Renal cortex interstitium (tissue), 15 donors: ENCODE measurements at places on chromosomes 2 and 18. TPM values are rescaled to one million over a fixed set of nuclear protein-coding genes. Genes with fewer than 3 reads are reported as not detected.
A peak's percentile ranks its signal among the peaks of the same experiment; 100 is the strongest.

DNA sequence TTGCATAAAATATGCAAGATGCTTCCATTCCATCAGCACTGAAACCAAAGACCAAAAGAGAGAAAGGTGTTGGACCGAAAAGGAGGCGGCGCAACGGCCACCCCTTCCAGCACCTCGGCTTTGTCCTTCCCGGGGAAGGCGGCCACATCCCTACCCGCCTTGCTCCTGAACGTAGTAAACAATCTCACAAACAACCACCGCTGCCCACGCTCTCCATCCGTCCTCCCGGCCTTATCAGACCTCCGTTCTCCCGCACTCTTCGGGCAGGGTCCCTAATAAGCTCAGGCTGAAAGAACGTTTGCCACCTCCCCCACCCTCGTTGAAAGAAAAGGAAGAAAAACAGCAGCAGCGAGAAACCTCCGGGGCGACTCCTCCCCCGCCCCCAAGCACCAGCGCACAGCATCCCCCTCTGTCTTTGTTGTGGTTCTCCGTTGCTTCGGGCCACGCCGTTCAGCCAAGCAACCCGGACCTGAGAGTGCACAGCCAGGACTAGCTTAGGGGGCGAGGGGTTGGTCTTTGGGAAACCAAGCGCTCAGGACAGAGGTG is 4.4 kb downstream of the EVX2 start:
- DNase-seq = no peak

GRCh38 chr2:104872866-104873688 is 19.2 kb downstream of the POU3F3 start:
- DNase-seq = peak; percentile 67

DNA sequence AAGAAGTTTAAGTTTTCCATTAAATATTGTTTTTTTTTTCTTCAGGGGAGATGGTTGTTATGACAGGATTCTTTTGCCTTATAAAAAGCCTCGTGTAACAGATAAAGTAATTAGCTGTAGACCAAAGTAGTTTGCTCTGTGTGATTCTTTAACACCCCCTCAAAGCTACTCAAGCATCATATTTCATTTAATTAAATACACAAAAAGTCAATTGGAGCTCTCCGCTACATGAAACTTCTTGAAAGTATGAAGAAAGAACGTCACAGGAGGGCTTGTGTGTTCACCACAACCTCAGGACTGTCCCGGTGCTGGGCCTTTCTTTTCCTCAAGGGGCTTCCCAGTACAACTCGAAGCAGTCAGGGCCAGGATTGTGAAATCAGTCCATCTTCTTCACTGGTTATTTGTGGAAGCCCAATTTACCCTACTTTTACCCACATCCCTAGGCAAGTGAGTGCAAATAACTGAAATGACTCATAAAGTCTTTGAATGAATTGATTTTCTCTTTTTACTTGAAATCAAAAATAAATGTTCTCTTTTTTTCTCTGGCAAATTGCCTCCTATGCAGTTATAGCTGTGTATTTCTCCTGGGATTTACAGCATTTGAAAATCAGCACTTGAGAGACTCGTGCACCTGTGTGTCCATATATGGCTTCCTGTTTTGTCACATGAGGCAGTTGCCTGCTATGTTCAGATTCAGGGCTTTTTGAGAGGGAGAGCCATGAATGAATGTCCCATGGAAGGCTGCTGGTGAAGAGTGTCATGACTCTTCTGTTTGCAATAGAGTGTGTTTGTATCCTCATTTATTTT is 48.6 kb downstream of the LINC00305 start:
- DNase-seq = peak; percentile 33

DNA sequence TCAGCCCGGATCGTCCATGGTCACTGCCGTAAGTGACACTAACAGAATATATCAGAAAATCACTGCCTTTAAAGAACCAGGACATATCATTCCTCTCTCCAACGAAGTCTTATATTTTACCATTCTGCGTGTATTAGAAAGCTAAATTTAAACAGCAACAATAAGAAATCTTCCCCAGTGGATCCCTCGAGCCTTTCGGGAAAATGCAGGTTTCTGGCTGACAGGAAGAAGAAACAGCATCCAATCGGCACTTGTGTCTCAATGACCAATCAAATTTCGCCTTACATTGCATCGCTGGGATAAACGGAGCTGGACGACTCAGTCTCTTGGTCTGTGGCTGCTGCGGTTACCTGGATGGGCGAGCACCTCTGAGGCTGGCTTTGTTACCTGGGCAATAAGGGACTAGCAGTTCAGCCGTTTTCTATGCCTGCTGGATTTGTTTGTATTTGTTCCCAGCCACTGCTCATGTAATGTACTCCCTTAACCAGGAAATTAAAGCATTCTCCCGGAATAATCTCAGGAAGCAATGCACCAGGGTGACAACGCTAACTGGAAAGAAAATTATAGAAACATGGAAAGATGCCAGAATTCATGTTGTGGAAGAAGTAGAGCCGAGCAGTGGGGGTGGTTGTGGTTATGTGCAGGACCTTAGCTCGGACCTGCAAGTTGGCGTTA is at the start of gene DUSP19:
DUSP19 (plus strand) TSS at position 284 of the 675 bp plus-strand sequence; CDS start at position 471, 187 bp downstream.
- peak; percentile 100 for DNase-seq

GRCh38 chr2:157592948-157593347 is 35.7 kb downstream of the ACVR1C start:
- no peak for DNase-seq

DNA sequence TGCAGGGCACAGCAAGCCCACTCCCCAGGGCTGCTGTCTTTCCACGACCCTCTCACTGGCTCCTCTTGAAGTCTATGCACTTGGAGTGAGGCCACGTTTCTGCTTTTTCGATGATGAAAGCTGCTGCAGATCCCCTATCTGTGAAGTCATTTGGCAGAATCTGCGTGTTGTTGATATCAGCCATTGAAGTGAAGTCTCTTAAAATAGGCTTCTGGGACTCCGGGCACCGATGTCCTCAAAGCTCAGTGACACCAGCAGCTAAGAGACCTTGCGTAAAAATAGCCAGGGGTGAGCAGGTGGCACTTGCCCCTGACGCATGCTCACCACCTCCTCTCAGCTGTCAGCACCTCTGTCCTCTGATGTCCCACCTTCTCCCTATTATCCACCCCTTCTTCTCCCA is 89.4 kb upstream of the FHL2 start:
- no peak for DNase-seq

DNA sequence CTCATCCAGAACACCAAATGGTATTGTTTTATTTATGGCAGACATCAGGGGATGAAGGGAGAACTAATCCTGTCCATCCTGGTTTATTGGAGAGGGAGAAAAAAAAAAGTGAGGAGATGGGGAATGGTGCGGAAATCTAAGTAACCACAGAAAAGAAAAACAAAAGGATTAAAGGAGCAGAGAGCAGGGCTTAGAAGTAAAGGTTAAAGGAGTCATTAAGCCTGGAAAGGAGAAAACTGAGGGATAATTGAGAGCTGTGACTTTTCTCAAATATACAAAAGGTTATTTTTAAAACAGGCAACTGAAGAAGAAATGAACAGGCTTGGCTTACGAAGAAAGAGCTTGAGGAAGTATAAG is 127.2 kb upstream of the PPP1CB start:
- no peak for DNase-seq

GRCh38 chr2:161814008-161814660 is 189.9 kb downstream of the SLC4A10 start:
- DNase-seq = no peak

GRCh38 chr18:68841301-68841700 is 43.4 kb downstream of the CCDC102B start:
- DNase-seq = no peak

DNA sequence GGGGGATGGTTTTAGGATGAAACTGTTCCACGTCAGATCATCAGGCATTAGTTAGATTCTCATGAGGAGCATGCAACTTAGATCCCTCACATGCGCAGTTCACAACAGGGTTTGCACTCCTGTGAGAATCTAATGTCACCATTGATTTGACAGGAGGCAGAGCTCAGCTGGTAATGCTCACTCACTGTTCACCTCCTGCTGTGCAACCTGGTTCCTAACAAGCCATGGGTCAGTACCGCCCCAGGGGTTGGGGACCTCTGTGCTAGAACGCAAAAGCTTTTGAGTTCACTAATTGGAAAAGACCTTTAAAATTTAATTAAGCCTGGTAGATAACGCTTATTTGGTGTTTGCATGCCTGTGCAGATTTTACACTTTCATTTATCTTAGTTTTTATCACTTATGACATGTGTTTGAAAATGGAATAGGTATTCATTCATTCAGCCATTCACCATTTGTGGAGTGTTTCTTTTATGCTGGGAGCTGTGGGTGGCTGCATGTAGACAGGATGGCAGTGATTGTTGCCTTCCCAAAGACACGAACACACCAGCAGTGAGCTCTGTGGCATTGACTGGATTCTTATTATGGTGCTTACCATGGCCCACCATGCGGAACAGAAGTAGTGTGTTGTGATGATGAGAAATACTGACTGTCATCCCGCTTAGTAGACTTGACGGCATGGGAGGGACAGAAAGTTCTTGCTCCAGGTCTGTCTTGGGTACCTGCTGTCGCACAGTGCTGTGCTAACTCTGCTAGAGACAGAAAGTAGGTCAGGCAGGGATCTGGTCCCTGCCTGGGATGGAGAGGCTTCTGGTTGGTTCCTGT is 6.4 kb downstream of the RAB31 start:
- DNase-seq = no peak

SERPINB12 gene
- polyA plus RNA-seq = not detected

ASAP2 gene
- 55.9 TPM for polyA plus RNA-seq

KCNJ13 gene
- polyA plus RNA-seq = 2.8 TPM

CXCR1 gene
- polyA plus RNA-seq = 0.16 TPM

ALMS1 gene
- 43.3 TPM for polyA plus RNA-seq
